ENCODE measurements at places on chromosomes 5 and 9.
A peak's percentile ranks its signal among the peaks of the same experiment; 100 is the strongest.

GRCh38 chr9:137626464-137626863 is 7.7 kb downstream of the EHMT1 start:
- no peak for DNase-seq

DNA sequence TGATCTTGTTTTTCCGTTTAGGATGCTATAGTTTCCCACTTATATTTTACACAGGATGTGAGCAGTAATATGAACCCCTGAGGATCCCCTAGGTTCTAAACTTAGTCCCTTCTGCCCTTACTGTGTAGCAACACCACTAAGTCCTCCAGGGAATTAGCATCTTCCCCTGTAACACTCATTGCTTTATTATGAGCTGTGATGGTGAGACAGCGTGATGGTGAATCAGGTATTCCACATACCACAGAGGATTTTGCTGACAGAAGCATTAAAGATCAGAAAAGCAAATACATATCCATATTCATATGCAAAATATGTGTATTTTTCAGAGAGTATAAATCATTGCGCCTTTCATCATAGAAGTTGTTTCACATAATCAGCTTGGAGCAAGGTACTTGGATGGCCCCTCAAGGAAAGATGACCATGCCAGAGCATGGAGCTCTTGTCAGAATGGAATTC is 317.0 kb downstream of the ICE1 start:
- no peak for DNase-seq

DNA sequence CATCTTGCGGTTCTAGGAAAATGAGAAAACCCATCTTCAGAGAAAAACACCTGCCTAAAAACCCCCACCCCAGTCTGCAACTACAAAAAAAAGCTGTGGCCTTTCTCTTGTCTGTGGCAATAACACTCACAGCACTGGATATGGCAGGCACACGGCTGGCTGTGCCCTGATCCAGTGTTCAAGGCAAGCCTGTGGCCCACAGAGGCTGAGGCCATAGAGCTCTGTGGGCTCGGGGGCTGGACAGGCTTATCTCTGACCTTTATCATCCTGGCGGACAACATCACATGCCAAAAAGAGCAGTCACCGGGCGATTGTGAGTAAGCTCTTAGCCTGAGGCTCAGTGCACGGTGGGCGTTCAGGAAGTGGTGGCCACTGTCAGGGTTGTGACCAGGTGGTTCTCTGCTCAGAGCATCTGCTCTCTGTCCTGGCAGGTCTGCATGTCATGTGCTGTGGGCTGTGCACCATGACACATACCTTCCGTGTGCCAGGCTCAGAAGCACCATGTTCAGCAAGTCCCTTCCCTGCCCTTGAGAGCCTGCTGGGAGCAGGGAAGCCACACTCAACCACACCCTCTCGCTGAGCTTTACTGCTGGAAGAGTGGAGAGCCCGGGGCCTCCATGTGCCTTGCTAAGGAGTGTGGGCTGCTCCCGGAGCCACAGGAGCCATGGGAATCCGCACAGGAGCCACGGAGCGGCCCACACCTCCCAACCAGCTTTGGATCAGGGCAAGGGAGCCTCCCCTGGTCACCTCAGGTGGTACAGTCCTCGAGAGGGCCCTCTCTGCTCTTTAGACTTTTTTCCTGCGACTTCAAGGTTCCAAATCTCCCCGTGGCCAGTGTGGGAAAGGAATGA is 34.6 kb upstream of the WDR38 start:
- no peak for DNase-seq

DNA sequence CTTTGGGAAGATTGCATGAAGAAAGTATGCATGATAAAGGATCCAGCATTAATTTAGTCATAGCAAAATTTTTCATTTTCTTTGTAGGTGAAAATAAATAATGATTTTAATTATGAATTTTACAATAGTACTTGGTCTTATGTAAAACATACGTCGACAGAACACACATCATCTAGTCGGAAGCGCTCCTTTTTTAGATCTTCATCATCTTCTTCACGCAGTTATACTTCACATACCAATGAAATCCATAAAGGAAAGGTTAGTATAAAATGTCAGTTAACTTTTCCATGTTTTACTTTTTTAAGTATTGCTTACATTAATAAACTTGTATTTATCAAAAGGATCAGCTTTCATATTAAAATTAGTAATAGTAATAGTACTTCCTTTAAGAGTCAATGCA is 35.8 kb downstream of the C7 start:
- no peak for DNase-seq

DNA sequence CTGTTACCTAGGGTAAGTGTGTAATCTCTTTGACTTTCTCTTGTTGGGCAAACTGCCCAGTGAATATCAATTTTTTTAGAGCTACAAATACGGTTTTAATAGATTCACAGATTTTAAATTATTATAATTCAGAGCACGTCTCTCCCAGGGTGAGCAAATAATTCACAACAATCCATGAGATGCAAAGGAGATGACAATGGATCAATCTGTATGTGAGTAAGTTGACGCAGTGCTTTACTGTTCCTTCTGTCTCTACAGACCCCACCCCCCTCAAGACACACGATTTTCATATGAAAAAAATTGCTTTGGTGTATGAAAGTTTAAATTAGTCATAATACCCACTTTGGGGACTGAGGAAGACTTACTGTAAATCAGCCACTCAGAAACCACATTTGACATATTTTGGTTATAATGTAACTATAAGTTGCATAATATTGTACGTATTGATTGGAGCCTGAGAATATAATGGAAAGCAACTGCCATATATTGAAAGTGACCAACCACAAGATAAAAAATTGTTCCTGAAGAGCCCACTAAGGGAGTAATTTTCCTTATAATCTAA is 201.7 kb downstream of the BNC2 start:
- DNase-seq = peak; percentile 7

DNA sequence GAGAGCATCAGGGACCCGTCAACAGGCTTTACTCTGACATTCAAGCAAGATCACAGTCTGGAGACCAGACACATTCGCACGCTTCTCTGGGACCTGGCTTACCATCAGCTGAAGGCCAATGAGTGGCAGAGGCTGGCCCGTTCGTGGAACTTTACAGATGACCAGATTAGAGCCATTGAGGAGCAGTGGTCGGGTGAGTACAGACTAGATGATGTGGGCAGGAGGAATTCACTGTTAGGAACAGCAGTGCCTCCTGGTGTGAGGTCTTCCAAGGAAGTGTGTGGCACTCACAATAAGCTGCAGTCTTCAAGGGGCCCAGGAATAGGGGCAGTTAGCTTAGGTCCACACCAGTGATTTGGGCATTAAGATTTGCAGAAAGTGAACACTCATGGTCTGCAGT is 50.4 kb downstream of the POC5 start:
- no peak for DNase-seq

- DNase-seq = no peak
Observed at GRCh38 chr5:130526708-130527107, 622.4 kb downstream of the CHSY3 start.

GRCh38 chr5:177494346-177495195 is 2.8 kb downstream of the PDLIM7 start:
- no peak for DNase-seq

- no peak for DNase-seq
Observed at GRCh38 chr9:90778746-90779145, 22.9 kb upstream of the SYK start.

DNA sequence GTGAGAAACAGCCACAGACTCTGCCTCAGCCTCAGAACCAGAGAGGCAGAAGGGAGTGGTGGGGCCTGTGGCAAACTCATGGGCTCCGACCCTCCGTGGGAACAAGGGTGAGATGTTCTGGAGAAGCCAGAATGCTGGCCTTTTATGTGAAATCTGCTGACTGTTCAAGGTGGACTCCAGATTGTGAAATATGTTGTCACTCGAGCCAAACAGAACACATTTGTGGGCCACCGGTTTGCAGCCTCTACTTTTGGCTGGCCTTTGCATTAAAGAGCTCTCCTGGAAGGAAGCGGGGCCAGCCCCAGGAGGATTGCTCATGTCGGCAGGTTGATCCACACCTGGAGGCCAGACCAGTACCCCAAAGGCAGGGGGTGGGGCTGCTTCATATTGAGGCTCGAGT is 62.4 kb downstream of the ERGIC1 start:
- no peak for DNase-seq

DNA sequence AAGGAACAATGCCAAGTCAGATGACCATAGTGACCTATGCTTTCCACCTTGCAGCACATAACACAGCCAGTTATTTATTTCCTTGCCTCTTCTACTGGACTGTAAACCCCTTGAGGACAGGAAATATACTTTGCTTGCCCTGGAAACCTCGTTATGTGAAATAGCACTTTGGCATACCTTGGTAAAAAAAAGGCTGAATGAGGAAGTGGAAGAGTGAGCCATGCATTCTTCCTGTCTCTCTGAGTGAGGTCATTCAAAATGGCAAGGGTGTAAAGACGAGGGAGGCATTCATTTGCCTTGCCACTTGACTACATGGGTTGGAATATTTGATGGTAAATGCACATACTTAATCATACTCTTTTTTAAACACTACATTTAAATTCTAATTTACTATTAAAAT is 42.8 kb upstream of the SVEP1 start:
- no peak for DNase-seq

DNA sequence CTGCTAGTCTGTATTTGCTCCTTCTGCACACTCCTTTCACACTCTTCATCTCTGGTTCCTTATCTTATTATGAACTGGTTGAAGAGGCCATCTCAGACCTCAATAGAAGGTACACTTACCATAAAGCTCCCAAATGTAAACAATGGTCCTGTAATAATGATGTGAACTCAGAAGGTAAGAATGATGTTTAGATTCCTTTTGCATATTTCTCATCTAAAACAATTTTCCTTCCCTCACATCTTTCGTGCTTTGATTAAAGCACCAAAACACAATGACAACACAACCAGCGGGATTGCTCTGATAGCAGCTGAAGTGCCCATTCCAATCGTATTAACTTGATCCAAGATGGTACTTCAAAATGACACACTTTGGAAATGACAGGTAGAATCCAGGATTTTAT is 34.3 kb downstream of the NFIB start:
- DNase-seq = no peak

- DNase-seq = no peak
Observed at GRCh38 chr9:9337129-9337528, 1275.7 kb downstream of the PTPRD start.

DNA sequence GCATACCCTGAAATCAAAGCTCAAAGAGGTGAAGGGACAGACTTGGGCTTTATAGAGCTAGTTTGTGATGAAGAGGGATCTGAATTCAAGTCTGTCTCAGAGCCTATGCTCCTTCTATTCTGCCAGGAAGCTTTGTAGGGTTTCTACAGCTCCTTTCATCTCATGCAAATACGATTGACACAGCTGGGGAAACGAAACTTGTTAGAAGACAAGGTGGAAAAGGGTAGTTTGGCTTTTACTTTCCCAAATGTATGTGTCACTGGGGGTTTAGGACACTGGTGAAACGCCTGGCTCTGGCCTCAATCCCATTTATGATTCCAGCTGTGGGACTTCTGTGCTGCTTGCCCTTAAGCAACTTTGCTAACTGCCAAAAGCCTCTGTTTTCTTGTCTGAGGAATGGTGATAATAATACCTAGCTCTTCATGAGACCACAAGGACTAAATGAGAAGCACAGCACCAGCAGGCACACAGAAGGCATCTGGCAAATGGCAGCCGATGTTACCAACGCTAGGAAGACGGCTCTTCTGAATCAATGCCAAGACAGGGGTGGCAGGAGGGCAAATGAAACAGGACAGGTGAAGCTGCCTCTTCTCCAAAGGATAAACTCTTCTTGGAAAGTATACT is 70.3 kb upstream of the EQTN start:
- DNase-seq = no peak

DNA sequence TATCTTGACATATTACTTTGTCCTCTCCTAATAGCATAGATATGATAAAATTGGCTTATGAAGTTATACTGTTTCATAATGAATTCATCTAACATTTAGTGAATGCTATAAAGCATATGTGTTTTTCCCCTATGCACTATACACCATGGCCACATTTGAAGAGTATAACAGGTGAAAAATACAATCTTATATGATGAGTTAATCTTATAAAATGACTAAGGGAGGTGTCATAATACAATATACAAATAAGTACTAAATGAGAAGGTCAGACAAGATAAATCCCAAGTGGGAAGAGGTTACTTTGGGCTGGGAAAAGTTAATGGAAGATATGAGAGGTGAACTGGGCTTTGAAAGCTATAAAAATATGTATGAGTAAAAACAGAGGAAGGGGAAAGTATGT is 174.4 kb downstream of the PCSK1 start:
- DNase-seq = no peak

- DNase-seq = no peak
Observed at GRCh38 chr5:10828241-10828640, 67.2 kb upstream of the DAP start.

GRCh38 chr5:64767959-64768357 is 533 bp downstream of the SREK1IP1 start:
- no peak for DNase-seq

DNA sequence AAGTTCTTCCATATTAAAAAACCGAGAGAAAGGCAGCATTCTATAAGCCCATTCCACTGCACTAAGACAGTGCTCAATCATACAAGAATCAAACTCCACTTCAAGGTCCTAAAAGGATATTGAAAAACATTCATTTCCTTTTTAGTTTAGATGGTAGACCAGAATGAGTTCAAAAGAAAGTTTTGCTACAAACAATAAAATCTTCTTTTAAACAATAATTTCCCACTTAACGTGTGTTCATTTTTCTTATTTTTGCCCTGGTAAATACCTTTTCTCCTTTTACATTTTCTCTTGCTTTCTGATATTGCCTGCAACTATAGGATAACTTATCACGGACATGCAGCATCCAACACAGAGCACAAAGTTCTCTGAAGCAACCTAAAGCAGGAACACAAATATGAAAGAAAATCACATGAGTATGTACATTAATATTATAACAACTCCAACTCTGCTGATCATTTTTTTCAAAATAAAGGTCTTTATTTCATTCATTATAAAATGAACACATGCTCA is 61.7 kb downstream of the CPLANE1 start:
- no peak for DNase-seq

DNA sequence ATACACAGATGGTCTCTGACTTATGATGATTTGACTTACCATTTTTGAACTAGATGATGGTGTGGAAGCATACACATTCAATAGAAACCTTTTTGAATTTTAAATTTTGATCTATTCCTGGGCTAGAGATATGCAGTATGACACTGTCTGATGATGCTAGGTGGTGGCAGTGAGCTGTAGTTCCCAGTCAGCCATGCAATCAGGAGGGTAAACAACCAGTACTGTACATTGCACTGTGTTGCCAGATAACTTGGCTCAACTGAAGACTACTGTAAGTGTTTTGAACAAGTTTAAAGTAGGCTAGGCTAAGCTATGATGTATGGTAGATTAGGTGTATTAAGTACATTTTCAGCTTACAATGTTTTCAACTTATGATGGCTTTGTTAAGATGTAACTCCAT is 859.1 kb upstream of the ARRDC3 start:
- no peak for DNase-seq

DNA sequence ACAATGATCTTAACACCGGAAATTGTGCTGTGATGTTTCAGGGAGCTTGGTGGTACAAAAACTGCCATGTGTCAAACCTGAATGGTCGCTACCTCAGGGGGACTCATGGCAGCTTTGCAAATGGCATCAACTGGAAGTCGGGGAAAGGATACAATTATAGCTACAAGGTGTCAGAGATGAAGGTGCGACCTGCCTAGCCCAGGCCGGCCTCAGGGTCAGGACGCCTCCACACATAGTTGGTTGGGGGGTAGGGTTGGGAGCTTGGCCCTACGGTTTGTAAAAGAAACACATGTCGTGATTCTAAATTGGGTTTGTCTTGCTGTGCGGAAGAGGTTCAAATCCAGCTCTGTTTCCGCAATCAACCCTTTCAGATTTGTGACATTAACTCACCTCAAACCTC is 6.6 kb downstream of the FCN2 start:
- DNase-seq = no peak

- DNase-seq = peak; percentile 38
Observed at GRCh38 chr9:78030553-78031443, 813 bp downstream of the GNAQ start.

- DNase-seq = no peak
Observed at GRCh38 chr9:76417394-76417793, 23.2 kb upstream of the RFK start.

Data from NCI-H1092 (cell line).